ENCODE measurements at places on chromosomes 1 and 21. TPM values are rescaled to one million over a fixed set of nuclear protein-coding genes. Genes with fewer than 3 reads are reported as not detected.

LRRC71 gene
- 0.11 TPM for total RNA-seq

ITLN2 gene
- total RNA-seq, result not detected

CLEC20A gene
- total RNA-seq, result not detected

FCMR gene
- not detected for total RNA-seq

BRDT gene
- not detected for total RNA-seq

RSPH1 gene
- 0.06 TPM for total RNA-seq

KLHDC7A gene
- not detected for total RNA-seq
